NCI-H446 (cell line): ENCODE measurements at places on chromosomes 12 and 14.
A peak's percentile ranks its signal among the peaks of the same experiment; 100 is the strongest.

GRCh38 chr12:38669530-38669929 is 235.9 kb downstream of the CPNE8 start:
- no peak for DNase-seq

GRCh38 chr12:20486233-20486632 is 117.9 kb downstream of the PDE3A start:
- DNase-seq = no peak

DNA sequence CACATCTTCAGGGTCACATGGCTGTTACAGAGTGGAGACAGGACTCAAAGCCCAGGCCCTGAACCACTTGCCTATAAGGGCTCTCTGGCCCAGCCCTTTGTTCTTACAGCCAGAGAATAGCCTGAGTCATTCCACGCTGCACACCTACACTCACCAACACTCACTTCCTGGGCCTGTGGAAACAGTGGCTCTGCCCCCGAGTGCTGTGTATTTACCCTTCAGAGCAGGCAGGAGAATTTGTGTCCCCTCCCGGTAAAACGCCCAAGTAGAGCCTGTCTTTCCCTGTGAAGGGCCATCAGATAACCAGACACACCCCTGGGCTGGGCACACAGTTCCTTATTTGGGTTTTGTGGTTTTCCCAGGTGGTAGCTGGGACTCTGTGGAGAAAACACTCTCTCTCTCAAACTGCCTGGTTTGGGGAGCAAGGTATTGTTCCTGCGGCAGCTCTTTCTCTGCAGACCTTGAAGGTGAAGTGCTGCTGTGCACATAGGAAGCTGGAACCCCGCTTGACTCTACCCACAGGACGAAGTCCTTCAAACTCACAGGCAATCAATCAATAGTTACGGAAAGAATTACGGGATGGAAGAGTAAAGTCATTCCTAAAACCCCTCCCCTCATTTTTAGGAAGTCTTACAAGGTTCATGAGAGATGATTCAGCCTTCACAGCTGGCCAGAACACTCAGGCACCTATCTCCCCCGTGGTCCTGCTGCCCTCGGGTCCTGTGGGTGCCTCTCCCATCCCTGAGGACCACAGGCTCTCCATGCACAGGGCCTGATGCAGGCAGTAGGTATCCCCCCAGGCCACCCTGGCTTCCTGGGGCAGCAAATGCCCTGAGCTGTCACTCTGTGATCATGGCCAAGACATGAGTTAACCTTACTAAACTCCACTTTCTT is 20.3 kb downstream of the FIGNL2 start:
- DNase-seq = no peak

DNA sequence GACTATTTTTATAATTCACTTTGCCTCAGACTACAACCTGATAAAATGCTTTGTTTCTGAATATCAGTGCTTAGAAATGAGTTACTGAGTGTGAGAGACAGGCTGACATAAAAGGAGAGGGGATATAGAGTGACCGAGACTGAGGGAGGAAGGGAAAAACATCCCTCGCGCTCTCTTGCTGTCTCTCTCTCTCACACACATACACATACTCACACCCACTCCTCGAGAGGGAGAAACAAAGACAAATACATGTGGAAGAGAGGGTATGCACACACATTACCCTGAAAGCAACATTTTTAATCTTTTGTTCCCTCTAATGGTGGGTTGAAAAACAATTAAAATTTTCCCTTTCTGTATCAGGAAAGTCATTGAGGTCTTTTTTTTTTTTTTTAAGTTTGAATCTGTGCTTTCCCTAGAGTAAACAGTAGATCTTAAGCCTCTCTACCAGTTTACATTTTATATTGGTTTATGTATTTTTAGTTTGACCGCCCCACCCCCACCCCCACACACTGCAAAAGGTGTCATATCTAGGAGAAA is 45.3 kb downstream of the FRS2 start:
- no peak for DNase-seq

GRCh38 chr12:53737093-53737808 is 10.0 kb upstream of the CALCOCO1 start:
- DNase-seq = no peak

- no peak for DNase-seq
Observed at GRCh38 chr12:82504409-82504808, 146.1 kb downstream of the METTL25 start.

DNA sequence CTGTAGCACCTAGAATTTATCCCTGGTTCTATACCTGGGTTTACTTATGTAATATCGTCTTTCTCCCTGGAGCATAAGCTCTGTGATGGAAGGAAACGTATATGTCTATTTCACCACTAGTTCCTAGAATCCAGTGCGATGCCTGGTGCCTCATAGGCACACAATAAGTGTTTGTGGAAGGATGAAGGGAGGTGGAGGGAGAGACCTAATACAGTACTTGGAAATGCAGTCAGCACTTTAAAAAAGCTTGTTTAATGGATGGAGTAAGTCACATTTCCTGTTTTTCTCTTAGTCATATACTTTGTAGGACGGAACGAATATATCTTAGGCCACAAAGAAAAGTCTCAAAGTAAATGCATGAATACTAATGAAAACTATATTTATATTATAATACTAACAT is 186.5 kb upstream of the HMGA2 start:
- DNase-seq = no peak

DNA sequence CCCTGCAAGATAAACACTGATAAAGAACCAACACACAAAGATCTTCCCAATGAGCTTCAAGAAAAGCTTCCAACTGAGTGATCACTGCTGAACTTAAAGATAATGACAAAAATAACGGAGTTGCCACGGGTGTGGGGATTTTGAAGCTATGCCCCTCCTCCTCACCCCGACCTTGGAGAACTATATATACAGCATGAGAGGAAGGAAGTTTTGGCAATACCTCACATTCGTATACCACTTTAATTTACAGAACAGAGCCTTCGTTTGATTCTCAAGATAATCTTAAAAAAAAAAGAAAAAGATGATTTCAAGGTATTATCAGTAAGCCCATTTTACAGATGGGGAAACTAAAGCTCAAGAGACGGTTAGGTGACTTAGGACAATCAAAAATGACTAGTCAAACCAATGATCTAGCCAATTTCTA is 715 bp downstream of the NEK9 start:
- DNase-seq = no peak

- no peak for DNase-seq
Observed at GRCh38 chr14:104133496-104133895, 4.9 kb upstream of the KIF26A start.

DNA sequence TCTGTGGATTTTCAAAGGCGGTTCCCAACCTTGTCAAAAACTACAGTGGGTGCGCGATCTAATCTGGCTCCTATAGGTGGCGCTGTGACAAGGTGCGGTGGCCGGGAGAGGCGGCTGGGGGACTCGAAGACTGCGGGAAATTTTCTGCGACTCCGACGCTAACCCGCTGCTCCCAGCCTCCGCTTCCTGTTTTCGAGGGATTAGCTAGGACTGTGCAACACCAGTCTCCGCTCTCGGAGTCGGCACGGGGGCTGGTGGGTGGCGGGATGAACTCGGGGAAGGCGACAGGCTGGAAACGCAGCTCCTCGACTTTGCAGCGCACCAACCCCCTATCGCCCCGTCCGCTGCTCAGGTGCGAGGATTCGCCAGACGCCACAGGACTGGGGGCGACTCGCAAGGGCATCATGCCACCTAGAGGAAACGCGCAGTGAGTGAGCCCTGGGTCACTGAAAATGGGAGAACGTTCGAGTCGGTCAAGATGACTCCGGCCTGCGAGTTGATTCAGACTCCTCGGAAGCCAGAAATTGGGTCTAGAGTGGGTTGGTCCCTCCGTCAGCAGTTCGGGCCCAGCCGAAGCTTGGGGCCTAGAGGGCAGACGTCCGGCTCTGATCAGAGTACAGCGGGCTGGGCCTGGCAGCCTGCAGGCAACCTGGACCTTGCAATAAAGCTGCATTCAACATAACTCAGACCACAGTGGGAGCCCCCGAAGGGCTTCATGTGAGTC is 5.5 kb upstream of the PAX9 start:
- DNase-seq = peak; percentile 48

- DNase-seq = no peak
Observed at GRCh38 chr14:59041308-59041707, 147.2 kb upstream of the DAAM1 start.

DNA sequence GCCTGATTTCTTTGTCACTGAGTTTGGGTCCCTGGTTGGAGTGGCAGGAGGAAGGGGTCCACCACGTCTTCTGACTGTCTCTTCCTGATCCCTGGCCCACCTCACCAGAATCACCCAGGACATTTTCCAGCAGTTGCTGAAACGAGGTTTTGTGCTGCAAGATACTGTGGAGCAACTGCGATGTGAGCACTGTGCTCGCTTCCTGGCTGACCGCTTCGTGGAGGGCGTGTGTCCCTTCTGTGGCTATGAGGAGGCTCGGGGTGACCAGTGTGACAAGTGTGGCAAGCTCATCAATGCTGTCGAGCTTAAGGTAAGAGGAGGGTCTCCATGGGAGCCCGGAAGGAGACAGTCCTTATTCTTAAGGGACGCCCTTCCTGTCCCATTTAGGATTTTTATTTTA is 12.3 kb downstream of the MARS1 start:
- no peak for DNase-seq

- DNase-seq = no peak
Observed at GRCh38 chr14:67602076-67602475, 2.0 kb upstream of the PIGH start.

GRCh38 chr14:102849526-102850379 is 72.5 kb downstream of the TRAF3 start:
- DNase-seq = peak; percentile 88

DNA sequence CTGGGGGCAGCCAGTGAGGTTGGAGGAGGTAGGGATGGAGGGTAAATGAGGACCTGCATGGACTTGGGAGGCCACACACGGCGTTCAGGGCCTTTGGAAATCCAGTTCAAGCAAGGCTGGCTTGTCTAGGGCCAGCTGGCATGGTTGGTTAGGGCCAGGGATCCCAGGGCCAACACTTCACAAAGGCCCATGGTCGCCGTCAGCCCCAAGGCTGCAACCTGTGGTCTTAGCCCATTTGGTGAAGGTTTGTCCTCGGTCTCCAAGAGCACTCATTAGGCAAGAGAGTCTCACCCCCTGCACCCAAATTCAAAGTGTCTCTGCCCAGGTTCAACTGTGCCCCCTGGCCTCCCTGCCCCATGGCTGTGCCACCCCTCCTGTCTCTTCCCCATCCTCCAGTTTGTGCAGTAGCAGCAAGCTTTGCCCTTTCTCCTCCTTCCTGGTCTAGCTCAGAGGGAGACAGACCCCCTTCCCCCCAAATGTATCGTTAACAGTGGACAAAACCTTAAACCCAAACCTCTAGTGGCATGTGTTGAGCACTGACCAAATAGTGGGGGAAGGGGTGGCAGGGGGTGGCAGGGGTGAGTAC is 94.1 kb downstream of the NINJ2 start:
- DNase-seq = no peak

GRCh38 chr14:76088326-76088725 is 63.4 kb upstream of the GPATCH2L start:
- no peak for DNase-seq

DNA sequence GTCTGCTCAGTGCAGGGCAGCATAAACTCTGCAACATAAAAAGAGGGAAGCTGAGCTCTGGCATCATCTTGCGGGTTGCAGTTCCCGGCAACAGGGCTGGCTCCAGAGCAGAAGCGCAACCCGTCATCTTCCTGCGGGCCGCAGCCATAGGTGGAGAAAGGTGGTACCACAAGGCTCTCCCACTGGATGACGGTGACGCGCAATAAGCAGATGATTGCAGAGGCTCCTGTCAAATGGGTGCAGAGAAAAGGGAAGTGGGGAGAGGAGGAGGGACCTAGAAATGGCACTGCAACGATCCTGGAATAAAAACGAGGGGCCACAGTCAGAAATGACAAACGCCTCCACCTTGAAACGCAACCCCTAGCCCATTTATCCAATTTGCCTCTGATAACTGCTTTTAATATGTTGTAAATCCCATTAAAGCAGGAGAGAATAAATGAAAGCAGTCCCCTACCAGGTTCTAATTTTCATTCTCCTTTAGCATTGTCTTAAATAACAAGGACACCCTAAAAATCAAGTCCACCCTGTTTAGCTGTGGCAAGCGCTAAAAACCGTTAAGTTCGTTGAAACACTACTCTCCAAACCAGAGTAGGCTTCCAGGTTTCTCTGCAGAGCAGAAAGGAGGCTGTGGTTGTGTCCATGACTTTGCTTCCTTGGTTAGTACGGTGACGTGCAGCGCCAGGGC is 30.9 kb upstream of the TUBA1C start:
- peak; percentile 87 for DNase-seq

GRCh38 chr14:86912709-86913108 is 1080.3 kb downstream of the GALC start:
- DNase-seq = no peak

DNA sequence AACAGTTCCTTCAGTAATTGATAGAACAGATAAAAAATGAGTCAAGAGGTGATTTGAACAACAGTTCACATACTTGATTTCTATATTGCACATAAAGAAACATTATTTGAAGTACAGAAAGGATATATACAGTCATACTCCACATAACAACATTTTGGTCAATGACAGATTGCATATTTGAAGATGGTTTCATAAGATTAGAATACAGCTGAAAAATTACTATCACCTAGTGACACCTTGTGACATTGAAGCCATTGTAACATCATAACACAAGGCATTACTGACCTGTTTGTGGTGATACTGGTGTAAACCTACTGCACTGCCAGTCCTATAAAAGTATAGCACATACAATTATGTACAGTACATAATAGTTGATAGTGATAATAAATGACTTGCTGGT is 43.1 kb upstream of the ABCC9 start:
- DNase-seq = no peak

DNA sequence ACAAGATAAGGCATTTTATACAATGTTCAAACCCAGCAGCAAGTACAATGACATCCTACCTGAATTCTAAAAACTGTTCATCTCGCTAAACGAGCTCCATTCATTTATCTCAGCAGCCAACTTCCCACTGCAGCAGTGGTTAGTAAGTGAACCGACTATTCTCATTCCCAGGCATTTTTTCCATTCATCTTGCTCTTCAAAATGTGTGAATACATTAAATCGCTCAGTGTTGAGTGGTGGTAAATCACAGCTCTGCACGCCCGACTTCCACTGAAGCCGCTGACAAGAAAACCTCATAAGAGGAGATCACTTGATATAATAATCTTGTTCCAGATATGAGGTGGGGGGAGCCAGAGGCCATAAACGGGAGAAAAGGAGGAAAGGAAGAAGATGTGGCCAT is 746.2 kb upstream of the USP15 start:
- no peak for DNase-seq

- DNase-seq = no peak
Observed at GRCh38 chr14:86462193-86462753, 932.3 kb downstream of the FLRT2 start.

- DNase-seq = peak; percentile 42
Observed at GRCh38 chr12:15151161-15152091, 69.8 kb downstream of the RERG start.

DNA sequence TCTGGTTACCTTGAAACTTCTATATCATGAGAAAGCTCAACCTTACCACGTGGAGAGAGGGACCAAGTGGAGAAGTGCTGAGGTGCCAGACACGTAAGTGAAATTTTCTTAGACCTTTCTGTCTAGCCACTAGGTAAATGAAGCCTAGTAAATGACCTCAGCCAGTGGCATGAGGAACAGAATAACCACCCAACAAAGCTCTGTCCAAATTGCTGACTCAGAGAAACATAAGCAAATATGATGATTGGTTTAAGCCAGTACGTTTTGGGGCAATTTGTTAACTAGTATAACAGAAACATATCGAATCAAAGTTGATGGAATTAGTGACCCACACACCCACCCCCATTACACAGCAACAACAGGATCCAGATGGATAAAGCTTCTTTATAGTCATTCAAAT is 75.2 kb upstream of the MAX start:
- no peak for DNase-seq
